ENCODE measurements at places on chromosomes 2 and 18.

- no peak for DNase-seq
Measured at GRCh38 chr2:105736145-105736544, 8.6 kb upstream of the NCK2 start.

DNA sequence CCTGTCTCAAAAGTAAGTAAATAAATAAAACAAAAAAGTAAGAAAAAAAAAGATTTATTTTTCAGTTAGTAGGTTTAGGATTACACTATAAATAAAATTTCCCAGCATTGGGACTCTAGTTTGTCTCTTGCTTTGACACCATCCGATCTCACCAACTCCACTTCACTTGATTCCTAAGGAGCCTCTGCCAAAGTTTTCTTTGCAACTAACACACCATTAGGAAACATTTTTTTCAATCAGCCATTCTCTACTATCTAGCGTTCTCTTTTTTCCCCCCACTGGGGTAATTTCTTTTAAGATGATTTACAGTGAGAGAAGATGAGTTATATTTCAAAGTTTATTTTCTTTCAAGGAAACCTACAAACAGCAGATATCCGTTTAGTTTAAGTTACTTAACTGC is 10.6 kb upstream of the NEMP2 start:
- no peak for DNase-seq

GRCh38 chr2:47238638-47239037 is 83.5 kb upstream of the STPG4 start:
- DNase-seq = peak; percentile 47

DNA sequence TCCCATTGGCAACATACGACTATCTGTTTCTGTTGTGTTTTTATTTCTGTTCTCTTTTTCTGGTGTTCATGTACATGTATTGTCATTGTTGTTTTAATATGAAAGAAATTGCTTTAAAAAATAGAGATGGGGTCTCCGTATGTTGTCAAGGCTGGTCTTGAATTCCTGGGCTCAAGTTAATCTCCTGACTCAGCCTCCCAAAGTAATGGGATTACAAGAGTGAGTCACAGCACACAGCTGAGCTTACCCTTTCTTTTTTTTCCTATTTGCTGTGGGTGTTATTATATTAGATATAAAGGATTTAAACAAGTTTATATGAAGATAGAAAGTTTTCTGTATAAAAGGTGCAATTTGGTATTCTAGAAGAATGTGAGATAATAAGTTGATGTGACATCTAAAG is 554.6 kb downstream of the DSC3 start:
- no peak for DNase-seq

- no peak for DNase-seq
Measured at GRCh38 chr2:120546048-120546864, 189.4 kb upstream of the GLI2 start.

DNA sequence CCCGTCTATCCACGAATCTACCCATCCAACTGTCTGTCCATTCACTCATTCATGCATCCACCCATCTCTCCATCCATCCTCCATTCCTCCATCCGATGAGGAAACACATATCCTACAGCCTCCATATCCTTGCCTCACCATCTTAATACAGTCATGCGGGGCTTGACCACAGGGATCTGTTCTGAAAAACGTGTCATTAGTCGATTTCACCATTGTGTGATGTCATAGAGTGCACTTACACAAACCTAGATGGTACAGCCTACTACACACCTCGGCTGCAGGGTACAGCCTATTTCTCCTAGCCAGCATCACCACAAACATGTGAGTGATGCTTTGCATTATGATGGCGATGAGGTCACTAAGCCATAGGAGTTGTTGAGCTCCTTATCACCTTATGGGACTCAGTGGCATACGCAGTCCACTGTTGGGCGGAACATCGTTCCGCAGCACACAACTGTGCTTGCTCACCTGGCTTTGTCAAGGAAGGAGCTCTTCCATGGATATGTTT is 1.9 kb upstream of the NT5DC4 start:
- DNase-seq = no peak

- no peak for DNase-seq
Measured at GRCh38 chr2:168694866-168695265, 107.6 kb upstream of the NOSTRIN start.

DNA sequence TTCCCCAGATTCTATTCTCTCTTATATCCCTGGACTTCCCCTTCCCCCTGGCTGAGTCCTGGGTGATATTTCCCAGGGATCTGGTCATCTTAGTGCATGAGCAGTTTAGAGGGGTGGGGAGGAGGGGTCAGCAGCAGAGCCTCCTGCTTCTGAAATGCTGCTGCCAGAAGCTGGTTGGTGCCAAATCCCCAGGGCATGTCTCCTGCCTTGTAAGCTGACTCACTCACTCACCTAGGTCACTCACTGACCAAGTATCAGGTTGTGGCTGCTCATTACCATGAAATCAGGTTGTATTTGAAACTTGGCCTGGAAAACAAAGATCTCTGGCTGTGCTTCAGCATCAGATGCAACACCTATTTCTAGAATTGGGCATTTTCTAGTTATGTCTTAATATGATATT is 14.3 kb downstream of the GPR39 start:
- no peak for DNase-seq

DNA sequence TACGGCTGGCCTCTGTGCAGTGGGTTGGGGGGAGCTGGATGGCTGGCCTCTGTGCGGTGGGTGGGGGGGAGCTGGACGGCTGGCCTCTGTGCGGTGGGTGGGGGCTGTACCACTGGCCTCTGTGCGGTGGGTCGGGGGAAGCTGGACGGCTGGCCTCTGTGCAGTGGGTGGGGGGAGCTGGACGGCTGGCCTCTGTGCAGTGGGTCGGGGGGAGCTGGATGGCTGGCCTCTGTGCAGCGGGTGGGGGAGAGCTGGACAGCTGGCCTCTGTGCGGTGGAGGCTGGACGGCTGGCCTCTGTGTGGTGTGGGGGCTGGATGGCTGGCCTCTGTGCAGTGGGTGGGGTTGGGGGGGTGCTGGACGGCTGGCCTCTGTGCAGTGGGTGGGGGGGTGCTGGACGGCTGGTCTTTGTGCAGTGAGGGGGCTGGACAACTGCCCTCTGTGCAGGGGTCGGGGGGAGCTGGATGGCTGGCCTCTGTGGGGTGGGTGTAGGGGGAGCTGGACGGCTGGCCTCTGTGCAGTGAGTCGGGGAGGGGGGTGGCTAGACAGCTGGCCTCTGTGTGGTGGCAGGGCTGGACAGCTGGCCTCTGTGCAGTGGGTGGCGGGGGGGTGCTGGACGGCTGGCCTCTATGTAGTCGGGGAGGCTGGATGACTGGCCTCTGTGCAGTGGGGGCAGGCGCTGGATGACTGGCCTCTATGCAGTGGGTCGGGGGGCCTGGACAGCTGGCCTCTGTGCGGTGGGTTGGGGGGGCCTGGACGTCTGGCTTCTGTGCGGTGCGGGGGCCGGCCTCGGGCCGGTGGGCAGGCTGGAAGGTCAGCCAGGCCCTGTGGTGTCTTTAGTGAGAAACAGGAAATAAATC is 31.9 kb downstream of the NFATC1 start:
- DNase-seq = no peak

GRCh38 chr2:38192976-38193375 is 117.0 kb upstream of the CYP1B1 start:
- DNase-seq = no peak

- DNase-seq = no peak
Measured at GRCh38 chr2:47664817-47665216, 118.1 kb upstream of the MSH6 start.

DNA sequence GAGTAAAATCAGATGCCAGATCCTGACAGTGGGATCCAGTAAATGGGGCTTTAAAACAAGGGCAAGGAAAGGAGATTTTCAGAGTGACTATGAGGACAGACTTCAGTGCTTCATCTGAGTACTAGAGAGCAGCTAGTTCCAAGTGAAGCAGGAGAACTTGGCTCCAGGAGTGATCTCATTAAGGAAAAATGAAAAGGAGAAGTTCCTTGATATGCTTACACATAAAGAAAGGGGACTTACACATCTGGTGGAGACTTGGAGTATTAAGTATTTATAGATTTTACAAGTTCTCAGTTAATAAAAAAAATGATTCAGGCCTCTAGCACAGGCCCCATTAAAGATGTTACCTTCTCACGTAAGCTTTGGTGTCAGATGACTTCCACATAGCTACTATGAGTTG is 105.8 kb downstream of the ICOS start:
- DNase-seq = no peak

DNA sequence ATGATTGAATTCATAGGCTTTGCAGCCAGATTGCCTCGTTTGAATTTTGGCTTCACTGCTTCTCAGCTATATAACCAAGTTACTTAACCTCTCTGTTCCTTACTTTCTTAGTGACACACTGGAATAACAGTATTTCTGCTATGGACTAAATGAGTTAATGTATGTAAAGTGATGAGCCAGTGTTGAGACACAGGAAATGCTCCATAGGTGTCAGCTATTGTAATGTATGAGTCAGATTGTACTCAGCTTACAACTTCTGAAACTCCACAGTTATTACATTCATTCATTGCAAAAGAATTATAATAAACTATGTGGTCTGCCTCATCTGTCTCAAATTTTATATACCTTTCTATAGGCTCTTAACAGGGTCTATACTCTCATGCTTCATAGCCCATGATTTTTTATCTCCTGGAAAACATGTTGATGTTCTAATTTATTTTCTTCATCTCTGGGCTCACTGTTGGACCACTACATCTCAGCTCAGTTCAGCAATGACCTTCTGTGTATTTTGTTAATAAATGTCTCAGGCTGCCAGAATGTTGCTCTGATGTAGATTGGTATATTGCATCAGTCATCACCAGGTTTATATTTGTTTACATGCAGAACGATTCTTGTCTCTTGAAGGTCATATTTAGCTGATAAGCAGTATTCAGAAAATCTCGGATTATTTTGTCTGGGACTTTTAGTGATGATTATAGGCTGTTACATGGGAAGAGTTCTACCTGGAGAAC is 76.2 kb downstream of the MAP3K20 start:
- DNase-seq = no peak

DNA sequence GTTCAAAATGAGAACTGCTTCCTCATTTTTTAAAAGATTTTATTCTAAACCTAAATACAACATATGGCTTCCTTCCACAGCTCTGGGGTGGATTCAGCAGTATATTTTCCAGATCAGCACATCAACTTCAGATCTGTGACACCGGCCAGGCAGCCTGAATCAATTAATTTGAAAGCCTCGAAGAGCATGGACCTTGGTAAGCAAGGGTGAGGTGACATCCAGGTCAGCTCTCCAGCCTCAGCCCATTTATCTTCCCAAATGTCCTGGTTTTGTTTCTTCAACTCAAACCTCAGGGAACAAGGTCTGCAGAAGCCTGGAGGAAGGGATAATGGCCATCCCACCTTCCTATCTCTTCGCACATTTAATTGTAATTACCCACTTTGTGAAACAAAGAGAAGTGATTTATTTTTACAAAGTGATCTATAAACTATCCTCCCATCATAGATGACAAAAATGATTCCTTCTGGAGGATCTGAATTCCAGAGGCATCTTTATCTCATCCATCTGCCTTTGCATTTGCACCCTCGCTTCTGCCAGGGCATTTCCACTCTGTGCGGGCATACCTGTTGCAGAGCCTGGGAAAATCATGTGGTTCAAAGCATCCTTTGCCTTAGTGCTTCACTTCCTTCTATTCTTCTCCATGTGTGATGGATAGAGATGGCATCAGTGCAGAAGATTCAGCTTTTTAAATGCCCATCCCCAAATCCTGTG is 489.0 kb upstream of the NRP2 start:
- DNase-seq = no peak

DNA sequence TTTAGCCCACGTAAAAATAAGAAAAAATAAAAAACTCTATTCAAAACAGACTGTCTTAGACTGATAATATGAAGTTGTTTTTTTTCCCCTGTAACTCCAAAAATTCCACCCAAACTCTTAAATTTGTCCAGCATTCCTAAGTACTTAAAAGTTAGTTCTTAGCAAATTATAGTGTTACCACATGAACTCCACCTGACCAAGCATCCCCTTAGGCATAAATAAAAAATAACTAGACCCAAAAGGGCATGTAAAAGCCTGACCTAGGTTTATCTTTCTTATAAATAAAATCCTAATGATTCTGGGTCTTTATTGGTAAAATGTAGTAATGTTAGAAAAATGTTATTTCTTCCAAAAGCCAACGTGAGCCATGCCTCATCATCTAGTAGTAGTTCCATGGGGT is 54.3 kb downstream of the TTC21B start:
- DNase-seq = no peak

- no peak for DNase-seq
Measured at GRCh38 chr2:156151351-156151750, 181.2 kb downstream of the NR4A2 start.

GRCh38 chr18:58290116-58290695 is 246.2 kb downstream of the NEDD4L start:
- no peak for DNase-seq

DNA sequence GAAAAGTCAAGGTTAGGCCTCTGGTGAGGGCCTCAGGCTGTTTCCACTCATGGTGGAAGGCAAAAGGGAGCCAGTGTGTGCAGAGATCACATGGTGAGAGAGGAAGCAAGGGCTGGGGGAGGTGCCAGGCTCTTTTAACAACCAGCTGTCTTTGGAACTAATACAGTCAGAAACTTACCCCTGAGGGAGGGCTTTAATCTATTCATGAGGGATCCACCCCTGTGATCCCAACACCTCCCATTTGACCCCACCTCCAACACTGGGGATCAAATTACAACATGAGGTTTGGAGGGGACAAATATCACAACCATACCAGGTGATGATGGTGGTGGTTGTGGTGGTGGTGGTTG is 10.9 kb downstream of the POLI start:
- no peak for DNase-seq

- DNase-seq = no peak
Measured at GRCh38 chr2:223692191-223692947, 90.2 kb upstream of the SCG2 start.

GRCh38 chr18:51857989-51858388 is 482.0 kb upstream of the DCC start:
- peak; percentile 86 for DNase-seq

GRCh38 chr2:218257390-218257981 is 3.3 kb upstream of the GPBAR1 start:
- DNase-seq = no peak

GRCh38 chr2:232789082-232789481 is 12.7 kb upstream of the KCNJ13 start:
- no peak for DNase-seq

- DNase-seq = no peak
Measured at GRCh38 chr2:236073867-236074655, 94.1 kb downstream of the GBX2 start.

DNA sequence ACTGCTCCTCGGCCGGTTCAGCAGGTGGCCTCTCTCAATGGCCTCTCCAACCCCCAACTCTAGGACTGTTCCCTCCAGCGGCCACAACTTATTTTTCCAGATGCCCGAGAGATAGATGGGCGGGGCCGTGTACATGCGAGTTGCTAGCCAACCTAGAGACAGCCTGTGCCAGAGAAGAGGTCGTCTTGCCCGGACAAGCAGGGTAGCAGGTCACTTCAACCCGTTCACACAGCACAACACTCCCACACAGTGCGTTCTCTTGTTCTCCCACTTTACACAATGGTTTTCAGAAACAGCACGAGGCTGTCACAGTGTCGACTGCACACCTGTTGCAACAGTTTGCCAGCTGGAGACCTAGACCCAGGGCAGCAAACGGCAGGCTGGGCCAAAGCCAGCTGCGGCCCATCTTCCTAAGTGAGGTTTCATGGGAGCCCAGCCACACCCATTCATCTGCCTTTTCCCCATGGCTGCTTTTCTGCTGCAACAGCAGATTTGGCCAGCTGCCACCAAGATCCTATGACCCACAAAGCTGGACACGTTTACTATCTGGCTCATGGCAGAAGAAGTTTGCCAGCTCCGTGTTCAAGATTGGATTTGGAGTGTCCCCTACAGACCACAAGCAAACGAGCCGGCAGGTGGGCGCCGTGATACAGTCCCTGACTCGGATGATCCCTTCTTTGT is 7.3 kb upstream of the PRLH start:
- DNase-seq = peak; percentile 36
